ENCODE measurements at places on chromosomes 5 and 9.

DNA sequence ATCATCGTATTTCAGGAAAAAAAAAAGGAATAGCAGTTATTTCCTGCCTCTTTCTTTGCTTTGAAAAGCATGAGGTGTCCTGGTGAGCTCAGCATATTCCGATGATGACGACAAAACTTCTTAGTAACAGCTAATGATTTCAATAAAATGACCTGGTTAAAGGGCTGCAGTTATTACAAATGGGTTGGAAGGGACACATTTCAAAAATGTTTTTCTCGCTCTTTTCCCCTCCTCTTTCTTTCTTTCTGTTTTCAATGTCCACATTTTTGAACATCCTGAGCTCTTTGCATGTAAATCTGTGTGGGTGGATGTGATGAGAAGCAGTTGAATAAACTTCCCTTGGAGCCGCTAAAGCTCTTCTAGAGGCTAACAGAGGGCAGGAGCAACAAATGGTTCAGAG lies 186.8 kb upstream of the SLC27A6 start:
- no peak for DNase-seq

DNA sequence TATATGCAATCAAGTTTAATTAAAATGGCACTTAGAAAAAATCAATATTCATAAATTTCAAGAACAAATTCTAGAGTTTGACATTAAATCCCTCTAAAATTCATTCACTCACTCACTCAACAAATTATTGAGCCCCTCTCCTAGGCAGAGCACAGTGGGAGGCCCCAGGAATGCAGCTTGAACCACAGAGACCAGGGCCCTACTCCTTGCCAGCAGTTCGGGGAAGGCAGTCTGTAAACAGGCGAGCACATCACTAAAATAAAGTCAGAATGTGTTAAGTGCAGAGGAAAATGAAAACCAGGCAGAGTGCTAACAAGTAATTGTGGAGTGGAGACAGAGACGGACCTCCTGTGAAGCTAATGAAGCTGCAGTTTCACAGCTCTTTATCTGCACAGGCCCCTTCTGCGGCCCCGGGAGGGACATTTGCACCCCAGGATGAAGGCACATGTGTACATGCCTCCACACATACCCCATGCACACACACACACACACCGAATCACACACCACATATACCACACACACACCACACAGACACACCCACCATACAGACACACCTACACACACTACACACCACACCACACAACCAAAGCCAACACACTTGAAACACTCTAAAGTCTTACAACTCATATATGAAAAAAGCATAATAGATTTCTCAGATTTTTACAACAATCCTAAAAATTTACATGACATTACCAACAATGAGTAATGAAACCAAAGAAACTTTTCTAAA lies 40.5 kb downstream of the BHMT start:
- no peak for DNase-seq

DNA sequence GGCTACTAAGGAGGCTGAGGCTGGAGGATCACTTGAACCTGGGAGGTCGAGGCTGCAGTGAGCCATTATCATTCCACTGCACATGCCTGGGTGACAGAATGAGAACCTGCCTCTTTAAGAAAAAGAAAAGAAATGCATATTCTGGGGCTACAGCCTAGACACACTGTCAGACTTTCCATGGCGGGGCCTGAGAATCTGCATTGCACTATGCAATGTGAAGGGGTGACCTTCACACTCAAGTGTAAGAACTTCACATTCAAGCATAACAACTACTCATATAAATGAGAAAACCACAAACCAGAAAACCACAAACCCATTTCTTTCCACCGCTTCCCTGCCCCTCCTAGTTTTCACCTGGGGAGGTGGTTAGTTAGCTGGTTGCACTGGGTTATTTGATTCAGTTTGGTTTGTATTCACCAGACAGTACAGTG lies 18.0 kb upstream of the FBP2 start:
- no peak for DNase-seq

DNA sequence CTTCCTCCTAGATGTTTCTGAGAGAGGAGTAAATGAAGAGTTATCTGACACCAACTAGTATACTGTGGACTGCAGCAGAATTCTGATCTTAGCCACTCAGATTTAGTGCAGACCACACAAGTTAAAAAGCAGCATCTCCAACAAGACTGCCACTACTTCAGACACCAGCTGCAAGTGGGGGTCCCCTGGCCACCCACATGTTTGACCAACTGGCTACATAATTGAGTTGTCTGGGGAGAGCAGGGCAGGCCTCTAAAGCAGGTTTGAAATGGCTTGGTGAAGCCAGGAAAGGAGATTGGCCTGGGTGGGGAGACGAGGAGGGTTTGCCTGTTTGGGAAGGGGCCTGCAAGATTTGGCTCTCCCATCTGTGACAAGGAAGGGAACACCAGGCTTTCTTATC lies 40.5 kb upstream of the FAM81B start:
- DNase-seq, result no peak

GRCh38 chr5:178505639-178506407 lies 84.4 kb downstream of the COL23A1 start:
- DNase-seq, result no peak

- DNase-seq, result no peak
Measured at GRCh38 chr5:173714551-173715428, 98.3 kb upstream of the BOD1 start.

DNA sequence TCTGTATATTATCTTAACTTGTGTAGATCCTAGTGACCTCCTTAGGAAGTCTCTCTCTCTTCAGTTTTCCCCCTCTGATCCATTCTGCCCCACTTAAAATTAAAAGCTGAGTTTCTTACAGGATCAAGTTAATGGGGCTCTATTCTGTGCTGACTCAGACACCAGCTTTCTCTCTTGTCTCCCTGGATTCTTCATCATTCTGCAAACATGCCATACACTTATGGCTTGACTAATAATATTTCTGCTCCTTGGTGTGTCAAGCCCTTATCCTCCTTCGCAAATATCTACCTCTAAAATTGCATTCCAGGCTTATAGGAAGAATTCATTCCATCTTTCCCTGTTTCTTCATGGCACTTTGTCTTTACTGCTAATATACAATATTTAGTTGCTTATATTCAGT lies 18.1 kb downstream of the LRRC70 start:
- DNase-seq, result no peak

DNA sequence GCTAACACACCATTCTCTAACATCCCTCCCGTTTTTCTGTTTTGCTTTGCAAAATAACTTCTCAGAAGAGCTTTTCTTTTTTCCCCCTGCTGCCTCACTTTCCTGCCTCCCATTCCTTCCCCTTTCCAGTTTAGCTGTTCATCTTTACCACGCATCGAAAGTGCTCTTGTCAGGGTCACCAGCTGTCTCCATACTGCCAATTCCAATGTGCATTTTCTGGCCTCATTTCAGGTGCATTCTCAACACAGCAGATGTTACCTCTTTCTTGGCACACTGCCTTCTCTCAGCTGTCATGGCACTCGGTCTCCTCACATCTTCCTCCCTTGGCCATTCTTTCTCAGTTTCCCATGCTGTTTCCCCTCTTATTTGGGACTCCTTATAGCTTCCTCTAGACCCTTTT lies 9.5 kb downstream of the ARSK start:
- no peak for DNase-seq

DNA sequence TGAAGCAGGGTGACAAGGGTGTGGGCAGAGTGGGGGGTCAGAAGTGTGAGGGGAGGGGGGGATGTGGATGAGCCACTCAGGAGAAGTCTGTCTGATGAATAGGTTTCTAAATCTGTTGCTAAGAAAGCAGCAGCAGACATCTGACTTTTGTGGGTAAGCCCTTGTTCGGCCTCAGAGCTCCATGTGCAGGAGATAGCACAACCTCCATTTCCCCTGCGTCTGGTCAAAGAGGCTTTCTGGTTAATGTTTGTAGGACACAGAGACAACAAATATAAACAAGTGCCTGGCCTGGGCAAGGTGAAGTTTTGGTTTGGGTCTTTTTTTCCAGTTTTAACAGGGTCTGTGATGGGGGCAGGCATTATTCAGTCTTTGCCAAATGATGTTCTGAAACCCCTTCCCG lies 57.0 kb upstream of the GNE start:
- DNase-seq, result no peak

DNA sequence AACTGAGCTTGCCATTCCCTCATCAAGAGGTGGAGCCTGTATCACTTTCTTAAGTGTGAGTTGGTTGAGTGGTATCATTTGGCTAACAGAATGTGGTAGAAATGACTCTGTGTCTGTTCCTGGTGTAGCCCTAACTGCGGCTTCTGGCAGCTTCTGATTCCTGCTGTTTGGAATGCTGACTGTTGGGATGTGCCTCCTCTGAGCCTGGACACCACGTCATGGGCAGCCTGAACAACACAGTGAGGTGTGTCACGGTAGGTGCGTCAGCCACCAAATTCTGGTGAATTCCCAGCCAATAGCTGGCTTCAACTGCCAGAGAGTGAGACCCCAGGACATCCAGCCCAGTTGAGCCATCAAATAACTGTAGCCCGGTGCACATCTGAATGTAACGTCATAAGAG lies 6.1 kb upstream of the C9orf152 start:
- no peak for DNase-seq

DNA sequence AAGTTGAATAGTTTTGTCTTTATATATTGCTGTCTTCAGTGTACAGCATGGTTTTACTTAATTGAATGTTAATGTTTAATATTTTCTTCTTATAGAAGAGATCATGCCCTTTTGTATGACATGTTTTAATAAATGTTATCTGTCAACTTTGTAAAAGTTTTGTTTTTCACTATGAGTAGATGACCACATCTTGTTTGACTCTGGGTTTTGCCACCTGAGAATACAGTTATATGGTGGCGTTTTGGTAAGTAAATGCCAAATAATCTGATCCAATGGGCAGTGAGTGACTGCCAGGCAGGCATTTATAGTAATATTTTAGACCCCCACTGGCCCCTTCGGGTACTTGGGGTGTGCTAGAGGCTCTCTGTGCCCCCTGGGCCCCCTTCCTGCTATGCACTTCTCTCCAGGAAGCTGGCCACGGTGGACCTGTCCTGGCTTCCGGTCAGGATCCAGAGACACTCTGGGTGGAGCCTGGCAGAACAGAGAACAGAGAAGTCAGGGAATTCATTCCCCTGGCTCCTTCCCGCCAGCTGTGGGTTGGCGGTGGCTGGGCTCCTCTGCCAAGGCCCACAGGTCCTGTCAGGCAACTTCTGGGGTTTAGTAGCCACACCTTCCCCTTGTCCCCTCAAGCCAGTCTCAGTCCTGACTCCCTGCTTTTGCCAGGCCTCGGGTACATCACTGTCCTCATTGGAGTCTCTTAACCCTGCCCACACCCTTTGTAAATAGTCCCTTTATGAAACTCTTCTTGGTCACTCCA lies 22.2 kb upstream of the ZBTB34 start:
- DNase-seq, result no peak

- no peak for DNase-seq
Measured at GRCh38 chr9:17614903-17615302, 36.0 kb downstream of the SH3GL2 start.

GRCh38 chr5:149860801-149861322 lies 83.7 kb downstream of the PDE6A start:
- DNase-seq, result peak; percentile 23

Measured in CD4-positive, alpha-beta T cell treated with Interleukin-15 for 1 hour (primary cell).